ENCODE measurements at places on chromosomes 5 and 9.

DNA sequence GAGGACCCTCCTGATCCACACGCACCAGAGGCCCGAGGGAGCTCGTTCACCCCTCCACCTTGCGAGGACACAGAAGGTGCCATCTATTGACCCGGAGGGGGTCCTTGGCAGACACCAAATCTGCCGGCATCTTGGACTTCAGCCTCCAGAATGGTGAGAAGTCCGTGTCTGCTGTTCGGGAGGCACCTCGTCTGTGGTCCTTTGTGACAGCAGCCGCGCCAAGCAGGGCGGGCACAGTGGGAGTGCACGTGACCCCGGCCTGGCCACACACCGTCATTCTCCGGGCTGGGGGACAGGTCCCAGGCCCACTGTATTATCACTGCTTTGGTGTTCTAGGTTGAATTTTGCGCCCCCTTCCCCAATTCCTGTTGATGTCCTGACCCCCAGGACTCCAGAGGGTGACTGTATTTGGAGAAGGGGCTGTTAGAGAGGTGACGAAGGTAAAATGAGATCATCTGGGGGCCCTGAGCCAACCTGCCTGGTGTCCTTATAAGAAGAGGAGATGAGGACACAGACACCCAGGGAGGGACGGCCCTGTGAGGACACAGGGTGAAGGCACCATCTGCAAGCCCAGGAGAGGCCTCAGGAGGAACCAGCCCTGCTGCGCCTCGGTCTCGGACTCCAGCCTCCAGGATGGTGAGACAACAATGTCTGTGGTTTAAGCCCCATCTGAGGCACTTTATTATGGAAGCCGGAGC, 15.7 kb downstream of the LPCAT1 start:
- no peak for DNase-seq

DNA sequence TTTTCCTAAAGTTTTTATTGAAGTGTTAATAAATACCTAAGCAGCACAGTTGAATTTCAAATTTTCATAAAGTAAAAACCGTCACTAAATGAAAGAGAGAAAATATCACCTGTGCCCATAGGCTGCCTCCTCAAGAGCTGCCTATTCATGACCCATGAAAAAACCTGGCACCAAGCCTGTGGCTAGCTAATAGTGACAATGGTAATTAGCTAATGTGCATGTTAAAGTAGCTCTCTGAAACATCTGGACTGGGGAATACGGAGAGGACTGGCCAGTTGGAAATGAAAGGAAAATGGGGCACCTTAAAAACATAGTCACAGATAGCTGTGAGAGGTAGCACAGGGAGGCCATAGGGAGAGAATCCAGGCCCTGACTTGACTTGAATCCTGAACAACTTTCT, 5.4 kb upstream of the GNE start:
- DNase-seq = no peak

DNA sequence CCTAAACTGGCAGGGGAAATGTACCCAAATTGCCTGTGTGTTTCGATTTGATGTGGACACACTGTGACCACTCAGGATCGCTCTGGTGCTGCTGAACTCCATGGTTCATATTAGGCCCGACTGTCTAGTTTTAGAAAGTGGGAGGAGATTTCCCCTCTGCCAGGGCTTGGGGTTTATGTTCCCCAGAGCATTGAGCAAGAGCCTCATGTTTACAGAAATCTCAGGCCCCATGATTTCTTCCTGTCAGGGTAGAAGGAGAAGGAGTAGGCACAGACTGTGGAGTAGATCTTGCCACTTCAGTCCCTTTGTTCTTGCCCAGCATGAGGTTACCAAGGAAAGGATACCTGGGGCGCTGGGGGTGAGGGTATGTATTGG, 40.8 kb upstream of the GLRX start:
- no peak for DNase-seq

DNA sequence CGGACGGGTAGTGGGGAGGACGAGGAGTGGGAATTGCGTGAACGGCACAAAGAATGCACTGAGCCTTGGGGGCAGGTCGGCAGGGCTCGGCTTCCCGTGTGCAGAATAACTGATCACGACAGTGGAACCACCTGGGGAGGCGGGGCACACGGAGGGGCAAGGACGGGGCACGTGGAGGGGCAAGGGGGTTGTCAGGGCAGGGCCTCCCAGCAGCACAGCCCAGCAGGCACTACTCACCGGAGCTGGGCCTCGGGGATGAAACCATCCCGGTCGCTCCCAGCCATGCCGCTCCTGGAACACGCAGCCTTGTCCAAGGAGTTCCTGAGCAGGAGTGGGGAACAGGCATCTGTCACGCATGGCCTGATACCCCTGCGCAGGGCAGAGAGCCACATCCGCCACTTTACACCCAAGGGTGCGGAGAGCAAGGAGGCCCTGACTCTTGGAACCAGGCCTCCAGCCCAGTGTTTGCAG, 33.4 kb downstream of the SARDH start:
- DNase-seq = no peak

GRCh38 chr5:172785429-172786088, 14.6 kb upstream of the DUSP1 start:
- no peak for DNase-seq

GRCh38 chr9:125889476-125890419, 142.6 kb downstream of the PBX3 start:
- peak; percentile 39 for DNase-seq

DNA sequence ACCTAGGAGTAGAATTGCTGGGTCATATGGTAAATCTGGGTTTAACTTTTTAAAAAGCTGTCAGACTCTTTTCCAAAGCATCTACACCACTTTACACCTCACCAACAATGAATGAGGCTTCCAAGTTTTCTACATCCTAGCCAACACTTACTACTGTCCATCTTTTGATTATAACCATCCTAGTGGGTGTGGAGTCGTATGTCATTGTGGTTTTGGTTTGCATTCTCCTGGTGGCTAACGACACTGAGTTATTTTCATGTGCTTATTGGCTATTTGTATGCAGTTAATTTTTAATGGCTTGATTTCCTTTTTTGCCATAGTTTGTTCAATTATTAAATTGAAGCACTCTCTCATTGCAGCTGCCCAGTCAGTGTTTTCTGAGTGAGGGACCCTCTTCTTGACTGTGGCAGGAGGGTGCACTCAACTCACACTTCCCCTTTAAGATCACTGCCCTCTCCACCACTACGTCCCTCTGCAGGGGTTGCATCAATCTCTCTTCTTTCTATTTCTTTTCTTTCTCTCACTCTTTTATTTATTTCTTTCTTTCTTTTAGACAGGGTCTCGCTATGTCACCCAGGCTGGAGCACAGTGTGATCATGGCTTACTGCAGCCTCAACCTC, 182.3 kb downstream of the C9orf152 start:
- no peak for DNase-seq

DNA sequence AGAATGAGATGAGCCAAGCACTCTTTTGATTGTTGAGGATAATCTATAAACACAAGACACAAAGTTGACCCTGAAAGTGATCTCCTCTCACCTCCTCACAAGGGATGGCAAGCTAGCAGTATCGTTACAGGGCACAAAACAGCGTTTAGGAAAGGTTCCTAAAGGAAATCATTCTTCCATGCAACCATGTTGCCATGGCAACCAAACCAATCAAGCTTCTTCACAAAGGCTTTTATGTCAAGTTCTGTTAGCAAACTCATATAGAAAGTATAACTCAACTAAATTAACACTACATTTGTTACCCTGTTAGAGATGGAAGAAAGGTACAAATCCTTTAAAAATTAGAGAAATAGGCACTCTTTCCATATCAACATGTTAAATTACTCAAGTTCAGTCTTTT, 1016.8 kb upstream of the DMAC1 start:
- no peak for DNase-seq

- DNase-seq = no peak
Observed at GRCh38 chr5:176574297-176574591, 25.1 kb downstream of the CDHR2 start.

DNA sequence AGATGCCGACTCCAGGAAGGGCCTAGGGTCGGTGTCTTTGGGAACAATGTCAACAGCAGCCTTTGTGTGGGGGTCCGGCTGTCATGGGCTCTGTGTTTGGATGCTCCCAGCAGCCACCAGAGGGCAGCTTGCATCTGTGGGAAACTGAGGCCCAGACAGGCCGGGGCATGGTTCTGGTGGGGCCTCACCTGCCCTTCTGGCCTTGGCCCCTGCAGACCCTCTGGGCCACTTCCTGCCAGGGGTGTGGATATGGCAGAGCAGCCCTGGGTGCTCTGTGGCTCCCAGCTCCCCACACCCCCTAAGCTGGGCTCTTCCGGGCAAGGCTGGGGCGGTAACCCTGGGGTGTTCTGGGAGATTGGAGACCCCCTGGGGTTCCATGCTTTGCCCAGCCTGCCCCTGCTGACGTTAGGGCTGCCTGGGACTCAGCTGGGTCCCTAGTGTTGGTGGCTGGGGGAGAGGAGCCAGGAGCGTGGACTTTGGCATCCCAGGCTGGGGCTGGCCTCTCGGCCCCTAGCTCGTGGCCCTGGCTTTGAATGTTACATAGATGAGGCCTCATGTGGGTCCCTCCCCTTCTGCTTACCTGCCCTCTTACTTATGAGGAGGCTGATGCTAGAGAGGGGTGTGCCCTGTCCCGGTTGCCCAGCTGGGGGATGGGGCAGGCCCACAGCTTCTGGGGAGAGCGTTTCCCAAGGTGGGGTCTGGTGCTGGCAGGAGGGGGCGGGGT, 38.3 kb downstream of the RXRA start:
- DNase-seq = no peak

GRCh38 chr5:73088026-73088425, 32.3 kb upstream of the TMEM171 start:
- DNase-seq = no peak

GRCh38 chr5:107873877-107874276, 203.1 kb upstream of the EFNA5 start:
- DNase-seq = no peak

GRCh38 chr9:78707481-78707991, 410.6 kb downstream of the PSAT1 start:
- no peak for DNase-seq

DNA sequence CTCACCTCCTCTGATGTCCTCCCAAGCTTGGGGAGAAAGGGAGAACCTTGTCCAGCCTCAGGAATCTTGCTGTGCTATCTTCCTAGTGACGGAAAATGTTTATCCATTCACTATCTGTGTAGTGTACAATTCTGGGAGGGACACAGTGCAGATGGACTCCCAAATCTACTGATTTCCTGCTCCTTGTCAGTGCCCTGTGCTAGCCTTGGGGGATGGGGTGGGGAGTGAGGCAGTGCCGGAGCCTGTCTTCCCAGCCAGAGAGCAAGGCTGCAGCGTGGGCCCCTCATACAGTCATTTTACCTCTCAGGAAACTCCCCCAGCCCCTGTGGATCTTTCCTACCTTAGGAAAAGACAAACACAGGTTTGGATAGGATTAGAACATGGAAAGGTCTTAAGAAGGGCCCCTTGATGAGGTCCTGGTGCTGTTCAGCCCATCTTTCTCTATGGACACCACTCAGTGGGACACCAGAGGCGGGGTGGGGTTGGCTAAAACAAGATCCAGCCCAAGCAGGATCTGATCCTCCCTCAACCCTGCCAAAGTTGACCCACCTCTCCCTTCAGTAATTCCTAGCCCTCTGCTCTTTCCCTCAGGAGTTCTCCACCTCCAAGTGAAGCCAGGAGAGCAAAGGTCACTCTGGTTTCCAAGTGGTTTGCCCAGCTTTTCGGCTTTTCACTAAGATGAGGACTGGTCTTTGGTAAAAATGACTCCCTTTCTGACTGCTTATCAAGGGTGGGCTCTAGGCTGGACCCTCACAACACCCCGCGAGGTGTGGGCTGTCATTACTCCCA, 3.4 kb downstream of the DOLK start:
- no peak for DNase-seq

Measured in GM12892 (cell line).